ENCODE measurements at places on chromosomes 16 and 17.

DNA sequence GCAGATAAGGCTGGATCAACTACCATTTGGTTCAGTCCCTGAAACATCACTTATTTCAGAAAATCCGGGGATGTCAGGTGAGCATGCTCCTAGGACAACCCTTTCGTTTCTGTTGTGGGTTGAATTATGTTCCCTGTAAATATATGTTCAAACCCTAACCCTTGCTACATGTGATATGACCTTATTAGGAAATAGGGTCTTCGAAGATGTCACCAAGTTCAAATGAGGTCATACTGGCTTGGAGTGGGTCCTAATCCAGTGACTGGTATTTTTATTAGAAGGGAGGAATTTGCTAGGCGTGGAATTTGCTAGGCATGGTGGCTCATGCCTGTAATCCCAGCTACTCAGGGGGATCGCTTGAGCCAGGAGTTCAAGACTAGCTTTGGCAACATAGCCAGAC is 21.3 kb downstream of the SNX20 start:
- no peak for DNase-seq

GRCh38 chr17:81132197-81132540 is 33.1 kb upstream of the PVALEF start:
- no peak for DNase-seq

GRCh38 chr17:82794781-82795482 is 43.1 kb downstream of the TBCD start:
- no peak for DNase-seq

DNA sequence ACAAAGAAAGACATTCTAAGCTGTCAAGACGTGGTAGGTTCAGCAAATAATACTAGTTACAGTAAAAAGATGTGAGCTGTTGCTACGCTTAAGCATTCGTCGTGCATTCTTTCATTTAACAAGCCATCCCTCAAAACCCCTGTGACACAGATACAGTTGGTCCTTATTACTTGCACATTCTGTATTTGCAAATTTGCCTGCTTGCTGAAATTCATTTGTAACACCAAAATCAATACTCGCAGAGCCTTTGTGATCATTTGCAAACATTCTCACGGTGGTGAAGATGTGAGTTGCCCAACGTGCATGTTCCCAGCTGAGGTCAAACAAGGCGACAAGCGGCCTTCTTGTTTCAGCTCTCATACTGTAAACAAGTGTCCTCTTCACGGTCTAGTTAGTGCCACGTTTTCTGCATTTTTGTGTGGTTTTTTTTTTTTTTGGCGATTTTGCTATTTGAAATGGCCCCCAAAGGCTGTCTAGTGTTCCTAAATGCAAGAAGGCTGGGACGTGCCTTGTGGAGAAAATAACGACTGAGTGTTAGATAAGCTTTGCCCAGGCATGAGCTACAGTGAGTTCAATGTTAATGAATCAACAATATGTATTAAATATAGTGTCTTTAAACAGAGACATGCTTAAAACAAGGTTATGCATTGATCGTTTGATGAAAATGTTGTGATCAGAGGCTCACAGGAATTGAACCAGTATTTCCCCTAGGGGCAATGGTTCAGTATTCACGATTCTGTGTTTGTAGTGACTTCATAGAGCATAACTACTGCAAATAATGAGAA is 84.1 kb downstream of the RAB11FIP4 start:
- DNase-seq: no peak

DNA sequence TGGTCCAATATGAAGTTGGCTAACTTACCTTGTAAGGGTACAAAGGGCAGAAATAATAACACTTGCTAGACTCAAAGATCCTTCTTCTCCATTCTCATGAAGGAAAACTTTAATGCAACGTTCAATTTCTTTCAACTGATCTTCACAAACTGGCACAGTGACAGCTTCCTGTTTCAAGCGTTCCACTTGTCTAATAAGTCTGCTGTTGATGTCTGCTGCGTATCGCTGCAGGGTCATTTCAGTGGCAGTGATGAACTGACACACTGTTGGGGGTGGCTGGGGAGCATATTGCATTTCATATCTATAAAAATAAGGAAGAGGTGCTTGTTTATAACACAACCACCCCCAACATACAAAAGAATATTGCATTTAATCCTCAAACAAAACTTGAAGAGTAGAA is 33.5 kb upstream of the ARL6IP1 start:
- DNase-seq: no peak

- no peak for DNase-seq
Observed at GRCh38 chr17:81026266-81027036, 8.5 kb upstream of the BAIAP2 start.

Measured in cortex of kidney (tissue), 1 donor.